Liver (tissue), 10 donors: ENCODE measurements at places on chromosomes 7 and 10. TPM values are rescaled to one million over a fixed set of nuclear protein-coding genes. Genes with fewer than 3 reads are reported as not detected.

Gene OPN1SW
- total RNA-seq, result not detected

Gene PKD2L1
- total RNA-seq, result 0.08 TPM

GRCh38 chr7:127892488-127893314 is 138.5 kb downstream of the LRRC4 start:
- no peak for DNase-seq

Gene DIP2C
- 12.2 TPM for total RNA-seq

DNA sequence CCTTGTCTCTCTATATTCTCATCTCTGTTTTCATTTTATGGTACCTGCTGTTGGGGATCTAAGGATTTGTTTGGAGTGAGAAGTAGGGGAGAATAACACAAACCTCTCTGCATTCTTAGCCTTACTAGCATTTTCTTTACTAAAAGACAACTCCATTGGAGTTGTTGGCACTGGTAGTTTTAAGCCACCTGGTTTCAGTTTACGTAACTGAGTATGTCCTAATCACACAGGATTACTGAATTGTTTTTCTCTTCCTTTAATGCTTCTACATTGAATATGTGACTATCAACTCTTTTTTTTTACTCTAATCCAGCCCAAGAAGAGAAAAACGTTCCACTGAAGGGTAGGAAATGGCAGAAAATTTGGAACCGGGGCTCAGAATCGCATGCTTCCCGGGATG is 30.0 kb upstream of the TRIL start:
- DNase-seq, result no peak

DNA sequence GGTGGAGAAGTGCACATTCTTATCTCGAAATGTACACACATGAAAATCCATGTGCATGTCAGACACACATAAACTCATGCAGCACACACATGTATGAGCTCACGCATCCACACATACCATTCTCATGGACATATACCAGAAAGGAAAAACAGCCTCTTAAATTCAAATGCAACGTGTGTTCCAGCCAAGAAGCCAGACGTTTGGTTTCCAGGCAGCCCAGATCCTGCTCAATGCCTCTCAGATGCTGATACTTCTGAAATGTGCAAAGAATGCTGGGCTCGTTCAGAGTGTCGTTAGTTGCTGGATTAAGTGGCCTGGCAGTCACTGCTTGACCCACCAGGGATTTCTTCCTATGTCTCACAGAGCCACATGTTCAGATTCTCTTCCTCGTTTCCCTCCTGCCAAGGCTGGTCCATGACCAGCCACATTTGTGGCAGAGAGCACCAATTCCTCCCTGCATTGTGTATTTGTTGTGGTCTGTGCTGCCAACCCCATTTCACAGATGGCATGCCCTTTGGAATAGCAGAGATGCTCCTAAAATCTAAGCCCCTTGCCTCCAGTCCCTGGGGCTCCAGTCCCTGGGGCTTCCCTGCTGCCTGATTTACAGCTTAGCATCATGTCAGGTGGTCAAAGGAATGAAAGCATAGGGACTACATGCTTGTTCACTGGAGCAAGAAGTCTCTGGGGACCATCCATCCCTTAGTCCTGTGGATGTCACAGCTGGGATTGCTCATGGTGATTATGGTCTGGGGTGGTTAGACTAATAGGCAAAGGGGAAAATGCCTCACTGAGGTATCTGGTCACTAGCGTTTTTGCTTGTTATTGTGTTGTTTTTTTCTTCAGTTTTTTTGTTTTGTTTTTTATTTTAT is 426.6 kb downstream of the PLXNA4 start:
- DNase-seq, result no peak

Gene ZNF804B
- total RNA-seq, result not detected

- DNase-seq, result peak; percentile 36
Observed at GRCh38 chr7:47763063-47763974, 181.4 kb upstream of the TNS3 start.

Gene SPOCK2
- 0.51 TPM for total RNA-seq
